ENCODE measurements at places on chromosomes 16 and 17.

DNA sequence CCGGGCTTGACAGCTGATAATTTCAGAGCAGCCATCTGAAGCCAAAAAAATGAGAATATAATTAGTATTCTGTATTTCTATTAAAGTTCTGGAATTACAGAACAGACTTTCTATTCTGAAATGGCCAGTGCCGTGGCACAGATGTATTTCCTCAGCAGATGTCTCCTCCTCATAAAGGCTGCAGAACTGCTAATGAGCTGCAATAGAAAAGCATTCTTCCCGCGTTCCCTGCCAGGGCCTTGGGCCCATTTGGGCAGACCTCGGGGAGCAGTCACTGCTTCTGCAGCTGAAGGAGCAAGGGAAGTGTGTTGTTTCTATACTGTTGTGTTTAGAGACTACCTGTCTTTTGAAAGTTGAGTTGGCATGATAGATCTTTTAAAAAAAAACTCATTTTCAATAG is 152.6 kb upstream of the CACNG5 start:
- DNase-seq: no peak

DNA sequence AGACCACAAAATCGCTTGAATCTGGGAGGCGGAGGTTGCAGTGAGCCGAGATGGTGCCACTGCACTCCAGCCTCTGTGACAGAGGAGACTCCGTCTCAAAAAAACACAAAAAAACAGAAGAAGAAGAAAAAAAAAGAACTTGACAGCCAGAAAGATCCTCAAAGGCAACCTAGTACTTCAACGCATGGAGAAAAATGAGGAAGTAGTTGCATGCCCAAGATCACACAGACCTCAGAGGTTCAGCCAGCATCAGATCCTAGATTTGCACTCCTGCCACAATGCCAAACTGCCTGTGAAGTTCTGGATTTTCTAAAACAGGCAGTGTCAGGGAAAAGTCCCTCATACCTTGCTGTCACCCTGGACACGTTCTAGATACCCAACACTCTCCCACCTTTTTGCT is 1.5 kb downstream of the ATPAF2 start:
- no peak for DNase-seq

DNA sequence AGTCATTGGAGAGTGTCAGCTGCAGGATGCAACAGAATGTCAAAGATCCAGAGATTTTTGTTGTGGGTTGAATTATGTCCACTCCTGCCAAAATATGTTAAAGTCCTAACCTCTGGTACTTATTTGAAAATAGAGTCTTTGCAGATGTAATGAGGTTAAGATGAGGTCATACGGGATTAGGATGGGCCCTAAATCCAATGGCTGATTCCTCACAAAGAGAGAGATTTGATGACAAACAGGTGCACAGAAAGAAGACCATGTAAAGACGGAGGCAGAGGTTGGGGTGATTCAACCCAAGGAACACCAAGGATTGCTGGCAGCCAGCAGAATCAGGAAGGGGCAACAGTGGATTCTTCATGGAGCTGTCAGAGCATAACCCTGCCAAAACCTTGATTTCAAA is 34.5 kb upstream of the USP22 start:
- DNase-seq: no peak

DNA sequence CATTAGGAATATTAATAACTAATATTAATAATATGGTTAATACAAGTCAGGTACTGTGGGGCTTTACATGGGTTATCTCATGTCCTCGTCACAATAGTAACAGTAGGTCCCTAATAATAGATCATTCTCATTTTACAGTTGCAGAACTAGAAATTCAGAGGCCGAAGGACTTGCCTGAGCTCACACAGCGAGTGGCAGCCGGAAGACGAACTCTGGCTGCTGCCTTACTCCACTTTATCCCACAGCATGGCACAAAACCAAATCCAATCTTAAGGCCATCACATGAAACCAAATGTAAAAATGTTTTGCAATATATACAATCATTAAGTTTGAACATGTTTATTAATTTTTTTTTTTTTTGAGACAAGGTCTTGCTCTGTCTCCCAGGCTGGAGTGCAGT is 13.6 kb downstream of the GNA13 start:
- no peak for DNase-seq

- DNase-seq: no peak
Observed at GRCh38 chr17:31493656-31494155, 102.2 kb downstream of the RAB11FIP4 start.

- DNase-seq: no peak
Observed at GRCh38 chr16:9176547-9177418, 85.3 kb downstream of the HAPSTR1 start.

- DNase-seq: no peak
Observed at GRCh38 chr16:66961065-66961744, at the start of gene CES3. CES3 (plus strand) TSS chr16:66961266; CDS start chr16:66961308, 42 bp downstream.

DNA sequence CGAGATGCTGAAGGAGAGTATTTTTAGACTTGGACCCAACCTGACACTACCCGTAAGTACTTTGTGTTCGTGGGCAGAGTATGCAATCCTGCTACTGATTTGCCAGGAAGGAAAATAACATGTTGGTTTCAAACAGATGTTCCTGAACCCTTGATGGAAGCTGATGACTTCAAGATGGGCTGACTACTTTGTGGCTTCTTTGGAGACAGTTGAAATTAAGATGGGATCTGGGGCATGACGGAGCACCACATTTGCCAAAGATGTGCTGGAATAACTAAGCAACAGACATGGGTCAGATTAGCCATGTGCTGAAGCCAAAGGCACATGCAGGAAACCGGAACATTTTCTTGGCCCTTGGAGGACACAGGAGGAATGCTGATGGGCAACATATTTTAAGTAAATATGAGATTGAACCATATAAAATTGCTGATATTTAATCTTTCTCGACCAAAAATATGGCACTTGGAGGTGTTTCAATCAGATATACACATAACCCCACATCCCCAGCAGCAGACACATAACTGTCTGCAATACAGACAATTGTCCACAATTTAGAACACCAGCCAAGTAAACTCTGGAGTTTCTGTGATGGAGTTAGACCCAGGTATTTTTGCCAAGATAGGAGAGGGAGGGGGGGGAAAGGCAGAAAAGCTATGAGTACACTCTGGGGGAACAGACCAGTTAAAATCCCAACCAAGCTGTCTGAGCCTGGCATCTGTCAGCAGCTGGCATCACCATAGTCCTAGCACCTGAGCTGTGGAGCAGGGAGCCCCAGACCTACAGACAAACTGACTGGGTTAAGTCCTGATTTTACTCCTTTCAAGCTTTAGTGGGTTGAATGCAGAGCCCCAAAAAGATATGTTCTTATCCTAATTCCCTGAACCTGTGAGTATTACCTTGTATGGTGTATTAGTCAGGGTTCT is 329.4 kb upstream of the CDH5 start:
- DNase-seq: no peak

DNA sequence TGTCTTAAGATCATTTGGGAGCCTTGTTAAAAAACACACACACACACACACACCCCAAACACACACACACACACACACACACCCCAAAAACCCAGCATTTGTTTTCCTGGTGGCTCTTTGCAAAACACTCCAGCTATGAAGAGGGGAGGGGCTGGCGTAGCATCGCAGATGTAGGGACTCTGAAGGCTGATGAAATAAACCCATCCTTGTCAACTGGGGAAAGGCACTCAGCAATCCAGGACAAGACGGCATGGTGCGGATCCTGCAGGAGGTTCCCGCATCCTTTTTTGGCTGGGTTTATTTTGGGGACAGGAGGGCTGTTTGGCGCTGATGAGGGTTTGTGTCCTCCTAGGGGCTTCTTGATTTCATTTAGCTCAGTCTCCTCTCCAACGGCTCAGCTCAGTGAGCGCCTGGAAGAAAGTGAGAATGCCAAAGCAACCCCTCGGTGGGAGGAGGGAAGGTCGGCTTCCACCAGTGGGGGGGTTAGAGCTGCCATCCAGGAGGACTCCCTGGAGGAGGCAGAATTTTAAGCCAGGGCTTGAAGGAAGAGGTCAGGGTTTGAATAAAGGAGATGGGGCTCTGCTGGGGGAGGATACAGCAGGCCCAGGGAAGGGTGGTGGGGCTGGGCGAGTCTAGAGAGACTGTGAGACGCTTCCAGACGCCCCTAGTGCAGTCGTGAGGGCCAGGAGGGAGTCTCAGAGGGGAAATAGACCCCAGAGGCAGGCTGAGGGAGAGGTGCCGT is 12.4 kb upstream of the GSE1 start:
- DNase-seq: no peak

GRCh38 chr17:39400547-39401411 is 647 bp downstream of the FBXL20 start:
- no peak for DNase-seq
